Smooth muscle cell of the pulmonary artery (primary cell): ENCODE measurements at places on chromosomes 1 and 21. TPM values are rescaled to one million over a fixed set of nuclear protein-coding genes. Genes with fewer than 3 reads are reported as not detected.

Gene EPHB2
- total RNA-seq = 12.2 and 72.5 TPM in 2 replicates

Gene MCOLN2
- total RNA-seq = 0.85 and 1.3 TPM in 2 replicates

Gene WDR77
- 26.7 and 35.2 TPM in 2 replicates for total RNA-seq

Gene TSPAN1
- 0.73 and 0.78 TPM in 2 replicates for total RNA-seq

Gene FAM72D
- 0.36 and 0.52 TPM in 2 replicates for total RNA-seq

Gene HSPG2
- 659 and 1,078 TPM in 2 replicates for total RNA-seq

Gene MYBPHL
- not detected in 2 replicates for total RNA-seq

Gene CSRP1
- total RNA-seq = 424 and 452 TPM in 2 replicates

Gene SPATA1
- 0.46 and 0.63 TPM in 2 replicates for total RNA-seq

Gene MOB3C
- total RNA-seq = 12.7 and 13.2 TPM in 2 replicates

Gene RPAP2
- 13.4 TPM in 2 replicates for total RNA-seq

Gene NHLH1
- total RNA-seq = 0.07 TPM in 2 replicates

Gene OLIG2
- not detected in 2 replicates for total RNA-seq
